ENCODE measurements at places on chromosomes 11 and 22.

DNA sequence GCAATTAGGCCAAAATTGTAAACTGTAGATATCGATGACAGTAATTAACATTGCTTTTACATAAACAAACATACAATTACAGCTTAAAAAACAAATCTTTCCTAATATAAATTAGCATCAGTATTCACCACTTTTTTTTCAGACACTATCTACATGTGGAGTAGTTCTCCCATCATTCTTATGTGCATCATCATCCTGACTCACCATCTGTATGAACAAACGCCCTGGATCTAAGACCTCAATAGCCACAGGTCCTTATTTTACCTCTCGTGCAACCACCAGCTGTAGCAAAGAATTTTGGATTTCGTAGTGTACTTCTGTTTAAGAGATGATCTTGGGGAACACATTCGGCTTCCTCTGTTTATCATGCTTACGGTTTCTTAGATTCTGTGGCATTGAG, 551.9 kb upstream of the KIRREL3 start:
- no peak for DNase-seq

- no peak for DNase-seq
These were observed 36.2 kb downstream of the FZD4 start for GRCh38 chr11:86918973-86919372.

GRCh38 chr22:30280505-30280904, 8.8 kb downstream of the CASTOR1 start:
- DNase-seq: no peak

- no peak for DNase-seq
These were observed 71.7 kb downstream of the AMBRA1 start for GRCh38 chr11:46521961-46522681.
